Stimulated activated CD4-positive, alpha-beta T cell treated with anti-CD3 and anti-CD28 coated beads, Interleukin-15, amount 100 ng/mL, for 1 hour (primary cell): ENCODE measurements at places on chromosomes 12 and 14.

- no peak for DNase-seq
These were observed 5.7 kb downstream of the FAM222A start for GRCh38 chr12:109719123-109720022.

DNA sequence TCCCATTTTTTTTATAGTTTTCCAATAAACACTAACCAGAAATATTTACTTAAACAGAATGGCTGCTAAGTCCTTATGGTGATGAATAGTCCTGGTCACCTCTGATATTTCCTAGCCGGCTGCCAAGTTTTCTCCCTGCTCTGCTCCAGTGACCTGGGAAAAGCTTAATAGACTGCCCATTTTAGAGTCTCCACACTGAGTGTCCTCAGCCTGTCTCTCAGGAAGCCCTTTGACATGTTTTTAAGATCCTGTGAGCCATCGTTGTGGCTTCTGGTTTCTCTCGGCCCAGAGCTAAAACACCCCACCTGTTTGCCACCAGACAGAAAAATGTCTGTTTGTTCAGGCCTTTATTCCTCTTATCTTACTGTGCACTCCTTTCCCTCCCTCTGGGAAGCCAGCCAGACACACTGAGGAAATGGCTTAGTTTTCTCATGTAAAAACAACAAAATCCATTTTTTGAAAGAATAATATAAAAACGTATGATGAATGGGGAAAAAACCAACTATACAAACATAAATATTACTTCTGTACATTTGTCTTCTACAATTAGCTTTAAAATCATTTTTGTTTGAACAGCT is 25.4 kb upstream of the ALDH2 start:
- DNase-seq, result no peak

DNA sequence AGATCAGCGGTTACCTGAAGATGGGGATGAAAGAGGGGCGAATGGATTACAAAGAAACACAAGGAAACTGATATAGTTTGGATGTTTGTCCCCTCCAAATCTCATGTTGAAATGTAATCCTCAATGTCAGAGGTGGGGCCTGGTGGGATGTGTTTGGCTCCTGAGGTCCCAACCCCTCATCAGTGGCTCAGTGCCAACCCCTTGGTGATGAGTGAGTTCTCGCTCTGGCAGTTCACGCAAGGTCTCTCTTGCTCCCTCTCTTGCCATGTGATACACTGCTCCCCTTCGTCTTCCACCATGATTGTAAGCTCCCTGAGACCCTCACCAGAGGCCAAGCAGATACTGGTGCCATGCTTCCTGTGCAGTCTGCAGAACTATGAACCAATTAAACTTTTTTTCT is 28.0 kb downstream of the ITGA7 start:
- no peak for DNase-seq

GRCh38 chr12:79761341-79761740 is 70.6 kb upstream of the PAWR start:
- no peak for DNase-seq

GRCh38 chr14:60573943-60574495 is 65.1 kb downstream of the SIX6 start:
- no peak for DNase-seq

GRCh38 chr14:82445810-82446570 is 912.3 kb upstream of the SEL1L start:
- no peak for DNase-seq

DNA sequence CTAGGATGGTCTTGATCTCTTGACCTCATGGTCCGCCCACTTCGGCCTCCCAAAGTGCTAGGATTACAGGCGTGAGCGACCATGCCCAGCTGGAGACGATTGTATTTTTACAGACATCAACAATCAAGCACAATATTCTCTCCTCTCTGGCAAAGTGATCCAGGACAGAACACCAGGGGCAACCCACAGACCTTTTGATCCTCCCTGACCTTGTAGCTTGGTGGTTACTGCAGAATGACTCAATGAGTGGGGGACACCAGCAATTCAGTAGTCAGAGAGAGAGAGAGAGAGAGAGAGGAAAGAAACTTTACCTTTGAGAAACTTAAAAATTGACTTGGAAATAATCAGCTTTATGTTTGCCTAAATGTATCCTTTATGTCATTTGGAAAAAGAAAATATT is 51.2 kb downstream of the DRAM1 start:
- DNase-seq, result no peak

GRCh38 chr12:90216815-90217214 is 508.2 kb upstream of the ATP2B1 start:
- no peak for DNase-seq

DNA sequence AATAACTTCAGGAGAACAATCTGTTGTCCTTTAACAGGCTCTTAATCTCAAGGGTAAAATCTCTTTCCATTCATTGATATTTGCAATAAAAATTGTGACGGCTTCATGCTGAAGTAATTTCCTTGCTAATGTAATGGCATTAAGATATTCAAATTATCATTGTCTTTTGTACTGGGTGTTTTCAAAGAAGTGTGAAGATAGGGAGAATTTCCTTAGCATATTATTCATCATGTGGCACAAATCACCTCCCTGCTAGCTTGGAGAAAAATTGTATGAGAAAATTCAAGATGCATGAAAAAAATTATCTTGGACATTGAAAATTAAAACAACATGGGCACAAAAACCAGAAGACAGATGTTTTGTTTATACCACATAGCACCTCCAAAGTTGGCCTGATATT is 63.6 kb upstream of the ARID2 start:
- no peak for DNase-seq

DNA sequence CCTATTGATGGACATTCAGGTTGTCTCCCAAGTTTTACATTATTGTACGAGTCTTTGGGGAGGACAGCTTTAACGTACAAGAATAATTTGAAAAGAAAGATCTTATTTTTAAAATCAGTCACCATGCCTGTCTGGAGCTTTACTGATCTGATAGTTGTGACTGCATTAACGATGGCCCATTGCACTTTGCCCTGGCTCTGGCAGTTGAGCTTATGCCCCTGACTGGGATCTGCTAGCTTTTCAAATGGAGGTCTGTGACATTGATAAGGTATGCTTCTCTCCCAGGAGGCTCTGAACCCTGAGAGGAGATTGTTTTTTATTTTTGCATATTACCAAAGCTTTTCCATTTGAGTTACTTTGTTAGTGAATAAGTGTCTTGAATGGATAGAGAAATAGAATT is 17.9 kb upstream of the RAB3IP start:
- no peak for DNase-seq

- DNase-seq, result no peak
These were observed 130.4 kb downstream of the SLC2A13 start for GRCh38 chr12:39975374-39975918.

- DNase-seq, result no peak
These were observed 18.9 kb downstream of the BICD1 start for GRCh38 chr12:32125455-32126084.

GRCh38 chr12:94427501-94428381 is 31.9 kb downstream of the CEP83 start:
- no peak for DNase-seq

DNA sequence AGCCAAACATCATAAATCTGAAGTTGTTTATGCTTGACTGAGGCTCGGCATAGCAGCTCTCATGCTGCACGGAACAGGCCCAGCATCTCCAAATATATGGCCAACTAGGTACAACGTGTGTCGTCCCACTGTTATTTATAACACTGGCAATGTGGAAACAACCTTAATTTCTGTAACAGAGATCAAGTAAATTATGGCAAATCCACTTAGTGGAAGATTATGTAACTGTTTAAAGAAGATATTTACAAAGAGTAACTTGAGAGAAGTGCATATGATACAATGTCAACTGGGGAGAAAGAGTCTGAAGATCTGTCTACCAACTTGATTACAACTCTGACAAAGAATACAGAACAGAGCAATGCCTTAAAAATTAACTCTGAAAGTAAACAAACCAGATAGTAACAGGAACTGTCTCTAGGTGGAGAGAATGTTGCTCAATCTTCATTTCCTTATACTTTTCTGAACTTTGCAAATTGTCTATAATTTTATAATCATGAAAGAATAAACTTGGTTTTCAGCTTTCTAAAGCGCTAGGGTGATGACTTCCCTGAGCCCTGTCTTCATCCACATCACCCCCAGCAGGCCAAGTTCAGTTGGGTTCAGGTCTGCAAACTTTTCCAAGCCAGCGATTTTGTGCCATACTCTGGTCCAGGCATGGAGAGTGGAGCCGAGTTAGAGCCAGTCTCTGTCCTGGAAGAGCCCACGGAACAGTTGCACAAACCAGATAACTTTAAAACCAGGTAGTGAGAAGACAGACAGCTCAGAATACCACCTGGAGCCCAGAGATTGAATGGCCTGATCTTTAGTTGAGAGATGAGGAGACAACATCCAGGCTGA is 44.3 kb upstream of the BDKRB2 start:
- no peak for DNase-seq

GRCh38 chr14:92728759-92729364 is 19.6 kb downstream of the LGMN start:
- DNase-seq, result no peak

DNA sequence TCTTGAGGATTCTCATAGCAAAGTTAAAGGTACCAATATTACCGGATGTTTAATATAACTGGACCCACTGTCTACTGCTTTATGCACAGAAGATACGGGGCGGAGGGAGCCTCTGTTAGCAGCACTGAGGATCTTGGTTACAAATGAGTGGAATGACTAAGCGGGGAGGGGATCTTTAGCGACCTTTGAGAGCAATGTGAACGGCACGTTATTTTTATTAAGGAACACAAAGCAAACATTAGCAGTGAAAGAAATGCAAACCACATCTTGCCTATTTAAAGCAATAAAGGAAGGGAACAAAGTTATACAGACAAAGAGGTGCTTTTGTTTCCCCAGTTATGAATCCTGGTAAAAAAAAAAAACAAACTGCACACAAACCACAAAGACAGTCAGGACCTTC is 27.1 kb upstream of the PRMT8 start:
- no peak for DNase-seq

GRCh38 chr14:92897922-92898565 is 24.9 kb upstream of the CHGA start:
- DNase-seq, result no peak

DNA sequence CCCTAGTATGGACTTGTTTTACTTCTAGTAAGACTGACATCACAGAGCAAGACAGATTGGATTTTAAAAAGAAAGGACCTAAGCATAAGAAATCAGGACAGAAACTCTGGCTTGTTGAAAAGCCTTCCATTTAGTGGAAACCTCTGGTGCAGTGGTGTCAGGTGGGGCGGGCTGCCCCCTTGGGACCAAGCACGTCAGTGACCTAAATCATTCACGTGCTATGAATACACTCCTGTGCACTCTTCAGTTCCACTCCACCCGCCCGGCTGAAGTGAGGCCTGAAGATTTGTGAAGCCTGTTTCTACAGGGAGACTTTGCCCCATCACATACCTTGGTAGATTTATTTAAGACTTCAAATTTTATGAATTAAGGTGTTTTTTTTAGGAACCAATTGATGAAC is 58.2 kb upstream of the STRN3 start:
- DNase-seq, result no peak

DNA sequence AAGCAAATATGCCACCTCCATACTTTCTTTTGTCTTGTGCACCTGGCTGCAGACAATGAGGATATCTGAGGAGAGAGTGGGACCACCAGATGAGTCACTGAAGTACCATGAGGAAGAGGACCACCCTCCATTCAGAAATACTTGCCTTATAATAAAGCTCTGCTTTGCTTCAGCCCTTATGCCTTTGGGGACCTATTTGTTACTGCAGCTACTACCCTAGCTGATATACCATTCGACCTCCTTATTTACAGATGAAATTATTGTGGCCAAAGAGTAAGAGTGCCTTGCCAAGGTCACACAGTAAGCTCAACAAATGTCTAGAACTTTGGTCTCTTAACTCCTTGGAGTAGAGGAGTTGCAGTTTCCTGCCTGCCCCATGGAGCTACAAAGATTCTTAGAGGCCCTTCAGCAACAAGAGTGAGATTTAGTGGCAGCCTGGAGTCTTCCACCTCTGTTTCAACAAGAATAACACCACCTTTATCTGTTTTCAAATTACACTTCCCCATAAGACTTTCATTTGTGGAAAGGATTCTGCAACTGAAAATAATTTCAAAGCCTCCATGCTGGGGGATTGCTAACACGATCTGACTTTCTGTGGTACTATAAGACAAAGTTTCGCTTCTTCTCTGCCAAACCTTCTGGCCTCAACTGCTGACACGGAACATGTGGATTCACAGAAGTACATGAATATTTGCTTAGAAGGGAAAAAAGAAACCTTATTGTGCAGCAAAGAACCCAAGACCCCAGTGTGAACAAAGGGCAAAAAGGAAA is 3.6 kb downstream of the CMKLR1 start:
- no peak for DNase-seq

DNA sequence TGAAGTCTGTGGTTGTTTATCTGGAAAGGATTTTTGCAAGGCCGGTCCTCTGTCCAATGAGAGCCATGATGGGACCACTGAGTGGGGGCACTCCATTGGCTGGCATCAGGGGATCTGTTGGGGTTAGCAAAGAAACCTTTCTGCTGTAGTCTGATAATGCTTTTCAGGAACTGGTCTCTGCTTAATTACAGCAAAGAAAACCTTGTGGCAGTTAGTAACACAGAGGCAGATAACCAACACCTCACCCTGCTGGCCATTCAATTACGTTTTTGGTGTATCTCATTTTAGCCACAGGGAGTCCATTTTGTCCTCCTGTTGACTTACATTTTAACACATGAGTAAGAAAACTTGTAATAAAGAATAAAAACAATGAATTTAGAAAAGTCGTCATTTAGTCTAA is 629.3 kb upstream of the MDGA2 start:
- DNase-seq, result no peak

DNA sequence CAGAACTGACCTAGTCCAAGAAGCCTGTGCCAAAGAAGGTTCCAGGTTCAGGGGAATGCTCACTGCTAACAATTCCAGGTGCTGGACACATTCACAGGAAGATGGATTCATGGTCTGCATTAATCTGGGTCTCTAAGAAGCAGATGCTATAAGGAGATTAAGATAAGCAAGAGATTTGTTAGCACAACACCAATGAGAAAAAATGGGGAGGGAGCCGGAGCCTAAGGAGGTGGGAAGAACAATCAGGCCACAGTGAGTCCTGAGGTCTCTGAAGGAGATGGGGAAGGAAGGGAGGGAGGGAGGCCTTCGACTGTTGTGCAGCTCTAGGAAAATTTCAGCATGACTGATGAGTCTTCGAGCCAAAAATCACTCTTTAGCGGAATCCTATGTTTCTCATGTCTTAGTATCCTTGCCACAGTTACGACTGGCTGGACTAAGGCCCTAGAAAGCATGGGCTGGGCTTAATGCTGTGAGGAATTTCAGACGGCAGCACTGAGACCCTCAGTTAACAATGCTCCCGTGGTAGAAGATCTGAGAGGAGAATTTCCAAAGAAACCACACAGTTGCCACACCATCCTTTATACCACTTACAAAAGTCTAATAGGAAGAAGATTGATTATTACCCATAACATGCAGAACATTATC is 31.5 kb upstream of the PTGDR start:
- no peak for DNase-seq

DNA sequence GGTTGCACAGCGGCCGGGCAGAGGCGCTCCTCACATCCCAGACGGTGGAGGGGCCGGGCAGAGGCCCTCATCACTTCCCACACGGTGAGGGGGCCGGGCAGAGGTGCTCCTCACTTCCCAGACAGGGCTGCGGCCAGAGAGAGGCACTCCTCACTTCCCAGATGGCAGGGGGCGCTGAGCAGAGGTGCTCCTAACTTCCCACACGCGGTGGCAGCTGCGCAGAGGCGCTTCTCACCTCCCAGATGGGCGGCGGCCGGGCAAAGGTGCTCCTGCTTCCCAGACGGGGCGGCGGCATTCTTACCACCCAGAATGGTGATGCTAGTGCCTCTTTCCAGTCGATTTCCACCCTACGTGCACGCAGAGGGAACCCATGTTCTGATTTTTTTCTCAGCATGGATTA is 304.4 kb downstream of the RGS6 start:
- no peak for DNase-seq
